ENCODE measurements at places on chromosomes 16 and 17.

- DNase-seq = no peak
Measured at GRCh38 chr17:68006797-68007196, 10.5 kb upstream of the C17orf58 start.

DNA sequence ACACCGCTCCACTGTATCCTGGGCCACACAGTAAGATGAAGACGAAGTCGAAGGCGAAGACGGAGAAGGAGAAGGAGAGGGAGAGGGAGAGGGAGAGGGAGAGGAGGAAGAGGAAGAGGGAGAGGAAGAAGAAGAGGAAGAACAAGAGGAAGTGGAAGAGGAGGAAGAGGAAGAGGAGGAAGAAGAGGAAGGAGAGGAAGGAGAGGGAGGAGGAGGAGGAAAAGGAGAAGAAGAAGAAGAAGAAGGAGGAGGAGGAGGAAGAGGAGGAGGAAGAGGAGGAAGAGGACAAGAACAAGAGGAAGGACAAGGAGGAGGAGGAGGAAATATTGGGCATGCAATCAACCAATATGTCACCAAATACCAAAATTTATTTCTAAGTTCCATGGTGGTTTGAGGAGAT lies 149.5 kb upstream of the ERCC4 start:
- DNase-seq = no peak

GRCh38 chr16:56547120-56547948 lies 17.5 kb upstream of the MT4 start:
- DNase-seq = peak; percentile 1

DNA sequence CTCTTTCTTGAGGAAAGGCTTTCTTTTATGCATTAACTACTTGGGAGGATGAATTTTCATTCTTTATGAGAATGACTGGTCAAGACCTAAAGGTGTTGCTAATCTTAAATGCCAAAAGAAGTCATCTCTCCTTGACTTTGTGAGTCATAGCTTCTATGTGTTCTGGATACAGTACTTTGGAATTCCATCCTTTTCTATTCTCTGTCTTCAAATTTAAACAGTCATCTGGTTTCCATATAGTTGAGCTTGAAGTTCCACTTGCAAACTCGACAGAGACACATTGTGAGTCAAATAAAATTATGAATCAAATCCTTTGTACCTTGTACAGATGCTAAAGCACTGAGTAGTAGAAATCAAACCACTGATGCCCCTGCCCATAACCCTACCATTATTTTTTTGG lies 271.9 kb upstream of the PMFBP1 start:
- no peak for DNase-seq

GRCh38 chr16:73053364-73054124 lies 5.6 kb upstream of the ZFHX3 start:
- no peak for DNase-seq
